ENCODE measurements at places on chromosomes 11 and 22. TPM values are rescaled to one million over a fixed set of nuclear protein-coding genes. Genes with fewer than 3 reads are reported as not detected.

The FOLR3 gene
- polyA plus RNA-seq, result 0.36 TPM

The FAM181B gene
- 5.9 TPM for polyA plus RNA-seq

The OR9G1 gene
- polyA plus RNA-seq, result 0.28 TPM

The TIGD3 gene
- 2.1 TPM for polyA plus RNA-seq

The SDHAF2 gene
- polyA plus RNA-seq, result 38.1 TPM

The SCO2 gene
- 1.8 TPM for polyA plus RNA-seq

Measured in large intestine (tissue), 12 donors.